Upper lobe of left lung (tissue), 6 donors: ENCODE measurements at places on chromosomes 13 and 19.
A peak's percentile ranks its signal among the peaks of the same experiment; 100 is the strongest.

GRCh38 chr13:20195801-20196200, 3.1 kb upstream of the GJB2 start:
- DNase-seq: no peak

GRCh38 chr13:42119875-42120274, 71.4 kb downstream of the DGKH start:
- DNase-seq: no peak

DNA sequence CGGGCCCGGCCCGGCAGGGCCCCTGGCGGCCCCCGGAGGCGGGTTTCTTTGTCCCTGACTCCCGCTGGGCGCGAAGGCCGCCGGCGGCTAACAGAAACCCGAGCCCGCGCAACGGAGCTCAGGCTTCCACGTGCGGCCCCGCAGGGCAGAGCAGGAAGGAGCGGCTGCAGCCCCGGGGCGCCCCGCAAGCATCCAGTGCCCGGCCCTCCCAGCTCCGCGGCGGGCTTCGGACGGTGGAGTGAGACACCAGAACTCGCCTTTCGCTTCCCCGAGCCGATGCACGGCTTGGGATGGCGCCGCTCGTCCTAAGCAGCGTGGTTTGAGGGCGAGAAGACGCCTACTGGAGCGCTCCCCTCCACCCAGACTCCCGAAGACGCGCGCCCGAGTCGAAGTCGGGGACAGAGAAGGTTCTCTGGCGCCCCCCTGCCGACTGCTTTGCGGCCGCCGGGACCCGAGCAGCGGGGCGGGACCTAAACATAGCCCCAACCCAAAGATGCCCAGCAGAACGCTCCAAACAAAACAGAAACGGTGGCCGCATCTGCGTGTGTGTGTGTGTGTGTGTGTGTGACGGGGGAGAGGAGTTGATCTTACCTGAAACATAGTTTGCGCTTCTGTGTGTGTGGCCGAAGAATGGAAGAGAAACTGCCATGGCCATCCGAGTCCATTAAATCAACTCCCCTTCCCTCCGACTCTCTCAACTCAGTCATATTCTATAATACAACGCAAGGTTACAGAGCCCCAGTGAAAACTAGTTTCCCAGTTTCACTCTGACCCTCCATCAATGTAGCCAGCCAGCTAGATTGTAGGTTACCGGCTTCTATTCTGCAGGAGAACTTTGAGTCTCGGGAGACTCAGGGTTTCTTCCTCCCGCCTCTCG, 629 bp upstream of the FGF9 start:
- DNase-seq: peak; percentile 90

DNA sequence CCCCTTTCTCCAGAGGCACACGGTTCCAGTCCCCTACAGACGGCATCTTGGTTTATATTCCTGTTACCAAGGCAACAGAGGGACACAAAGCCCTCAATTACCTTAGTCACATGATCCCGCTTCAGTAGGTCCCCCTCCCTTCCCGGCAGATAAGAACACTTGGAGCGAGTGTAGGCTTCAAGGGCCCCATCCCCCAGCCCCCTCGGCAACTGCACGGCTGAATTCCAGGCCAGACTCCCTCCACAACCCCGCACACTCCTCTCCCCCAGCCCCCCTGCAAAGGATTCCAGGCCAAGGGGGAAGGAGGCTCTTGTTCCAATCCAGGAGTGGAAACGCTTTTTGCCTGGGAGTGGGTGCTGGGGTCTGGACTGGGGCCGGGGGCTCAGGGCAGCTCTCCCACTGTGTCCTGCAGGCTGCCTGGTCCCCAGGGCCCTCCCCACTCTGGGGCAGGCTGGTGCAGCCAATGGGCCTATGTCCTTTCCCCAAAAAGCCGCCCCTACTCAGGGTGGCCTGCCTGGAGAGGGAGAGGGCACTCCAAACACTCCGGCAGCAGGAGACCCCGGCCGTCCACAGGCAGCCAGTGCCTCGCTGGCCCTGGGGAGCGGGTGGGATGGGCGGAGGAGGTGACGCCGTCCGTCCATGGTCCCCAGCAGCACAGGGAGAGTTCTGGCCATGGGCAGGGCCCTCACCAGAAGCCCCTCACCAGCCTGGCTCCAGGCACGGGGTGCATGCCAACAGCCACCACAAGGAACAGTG, 62.6 kb downstream of the MLLT1 start:
- peak; percentile 72 for DNase-seq

DNA sequence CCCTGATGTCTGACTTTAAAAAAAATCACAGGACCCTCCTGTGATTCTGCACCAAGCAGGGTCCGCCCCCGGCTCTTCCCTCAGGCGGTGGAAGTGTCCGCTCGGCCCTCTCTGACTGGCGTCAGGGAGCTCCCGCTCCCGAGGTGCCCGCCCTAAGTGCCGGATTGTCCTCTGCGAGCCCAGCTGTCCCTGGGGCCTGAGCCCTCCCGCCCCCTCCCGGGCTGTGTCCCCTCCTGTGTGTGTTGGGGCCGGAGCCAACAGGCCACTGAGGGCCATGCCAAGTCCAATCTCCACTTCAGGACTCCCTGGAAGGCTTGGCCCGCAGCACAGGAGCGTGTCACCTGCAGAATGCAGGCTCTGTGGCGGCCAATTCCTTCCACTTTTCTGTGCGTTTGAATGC, 25.4 kb downstream of the MAP2K2 start:
- no peak for DNase-seq

- DNase-seq: peak; percentile 100
Observed at GRCh38 chr19:49363268-49364082, at the start of gene DKKL1. TSS of gene DKKL1 (plus strand) at chr19:49363877. CDS start at chr19:49363999, 122 bp downstream.
